ENCODE measurements at places on chromosomes 2 and 18.

DNA sequence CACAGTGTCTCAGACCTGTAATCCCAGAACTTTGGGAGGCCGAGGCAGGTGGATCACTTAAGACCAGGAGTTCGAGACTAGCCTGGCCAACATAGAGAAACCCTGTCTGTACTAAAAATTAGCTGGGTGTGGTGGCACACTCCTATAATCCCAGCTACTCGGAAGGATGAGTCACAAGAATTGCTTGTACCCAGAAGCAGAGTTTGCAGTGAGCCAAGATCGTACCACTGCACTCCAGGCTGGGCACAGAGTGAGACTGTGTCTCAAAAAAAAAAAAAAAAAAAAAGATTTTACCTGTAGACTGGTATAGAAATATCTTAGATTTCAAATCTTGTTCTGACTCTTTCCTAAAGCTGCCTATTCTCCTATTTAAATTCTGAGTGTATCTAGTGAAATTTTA is 7.2 kb upstream of the KLHL29 start:
- DNase-seq: no peak

GRCh38 chr2:62034715-62035114 is 129.2 kb downstream of the COMMD1 start:
- no peak for DNase-seq

DNA sequence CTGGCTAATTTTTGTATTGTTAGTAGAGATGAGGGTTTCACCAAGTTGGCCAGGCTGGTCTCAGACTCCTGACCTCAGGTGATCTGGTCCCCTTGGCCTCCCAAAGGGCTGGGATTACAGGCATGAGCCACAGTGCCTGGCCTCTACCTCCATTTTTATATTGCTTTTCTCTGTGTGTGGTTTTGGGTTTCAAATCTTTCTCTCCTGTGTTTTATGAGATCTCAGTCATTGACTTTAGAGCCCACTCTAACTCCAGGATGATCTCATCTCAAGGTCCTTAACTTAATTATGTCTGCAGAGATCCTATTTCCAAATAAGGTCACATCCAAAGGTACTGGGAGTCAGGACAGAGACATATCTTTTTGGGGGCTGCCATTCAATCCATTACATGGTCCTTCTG is 24.7 kb downstream of the ARL4C start:
- DNase-seq: no peak

DNA sequence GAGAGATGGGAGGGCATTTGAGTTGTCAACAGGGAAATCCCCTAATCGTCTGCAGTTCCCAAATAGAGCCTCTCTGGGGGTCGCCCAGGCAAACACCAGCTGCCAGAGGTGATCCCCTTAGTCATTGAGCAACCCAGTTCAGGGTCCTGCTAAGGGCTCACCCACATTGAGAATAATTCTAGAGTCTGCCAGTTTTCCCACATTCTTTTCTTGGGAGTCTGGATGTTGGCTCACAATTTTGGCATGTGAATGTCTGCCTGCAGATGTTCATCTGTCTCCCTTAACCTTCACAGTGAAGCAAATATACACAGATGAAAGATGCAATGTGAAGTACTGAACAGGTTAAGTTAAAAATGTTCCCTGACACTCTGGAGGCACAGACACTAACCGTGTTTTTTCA is 11.4 kb upstream of the SMIM21 start:
- no peak for DNase-seq

- no peak for DNase-seq
These were observed 59.2 kb upstream of the IL1R1 start for GRCh38 chr2:102083393-102083703.

- DNase-seq: no peak
These were observed 4.7 kb downstream of the RAB3GAP1 start for GRCh38 chr2:135056790-135057189.

- no peak for DNase-seq
These were observed 134.4 kb downstream of the OSR1 start for GRCh38 chr2:19224011-19224410.

DNA sequence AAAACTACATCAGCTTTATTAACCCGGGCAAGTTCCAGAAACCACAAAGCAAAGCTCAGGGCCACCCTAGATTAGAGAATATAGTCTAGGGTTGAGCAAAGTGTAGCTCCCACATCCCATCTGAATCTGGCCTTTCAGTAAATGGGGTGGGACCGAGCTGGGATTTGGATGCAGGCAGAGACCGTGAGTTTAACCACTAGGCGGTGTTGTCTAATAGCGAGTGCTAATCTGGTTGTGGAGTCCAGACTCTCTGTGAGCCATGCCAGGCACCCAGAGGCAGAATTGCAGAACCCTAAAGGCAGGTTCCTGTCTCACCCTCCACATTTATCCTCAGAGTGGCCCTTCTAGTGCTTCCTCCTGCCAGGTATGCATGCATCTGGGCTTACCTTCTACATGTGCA is 435.9 kb downstream of the TSN start:
- no peak for DNase-seq

- no peak for DNase-seq
These were observed 280.9 kb upstream of the TCF4 start for GRCh38 chr18:55868909-55869308.

- DNase-seq: no peak
These were observed 389.5 kb upstream of the TNP1 start for GRCh38 chr2:217249121-217250012.

GRCh38 chr2:74004212-74005182 is 19.8 kb downstream of the TET3 start:
- DNase-seq: no peak

GRCh38 chr2:85915606-85916303 is 27.0 kb upstream of the ST3GAL5 start:
- no peak for DNase-seq

DNA sequence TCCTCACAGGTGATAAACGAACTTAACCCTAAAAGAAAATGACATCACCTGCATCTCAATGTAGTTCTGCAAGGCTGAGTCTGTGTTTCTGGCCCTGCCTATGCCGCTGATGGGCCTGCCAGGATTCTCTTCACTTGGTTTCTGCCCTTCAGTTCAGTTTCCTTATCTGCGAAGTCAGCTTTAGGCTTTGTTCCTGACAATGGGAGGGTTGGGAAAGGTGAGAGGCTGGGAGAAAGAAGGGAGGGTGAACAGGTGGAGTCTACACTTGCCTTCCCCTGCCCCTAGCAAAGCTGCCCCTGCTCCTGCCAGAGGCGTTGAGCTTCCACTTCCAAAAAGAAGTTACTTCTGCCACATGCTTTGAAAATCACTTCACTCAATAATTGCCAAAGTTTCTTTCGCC is 124.0 kb upstream of the APCDD1 start:
- DNase-seq: no peak
